CD4-positive, alpha-beta T cell treated with Interleukin-6 at 100 ng/mL for 8 hours (primary cell): ENCODE measurements at places on chromosomes 1 and 21.

- DNase-seq: peak; percentile 53
Measured at GRCh38 chr1:27979151-27979858, 19.5 kb downstream of the XKR8 start.

GRCh38 chr1:162230096-162230495 lies 146.6 kb downstream of the SPATA46 start:
- DNase-seq: no peak

DNA sequence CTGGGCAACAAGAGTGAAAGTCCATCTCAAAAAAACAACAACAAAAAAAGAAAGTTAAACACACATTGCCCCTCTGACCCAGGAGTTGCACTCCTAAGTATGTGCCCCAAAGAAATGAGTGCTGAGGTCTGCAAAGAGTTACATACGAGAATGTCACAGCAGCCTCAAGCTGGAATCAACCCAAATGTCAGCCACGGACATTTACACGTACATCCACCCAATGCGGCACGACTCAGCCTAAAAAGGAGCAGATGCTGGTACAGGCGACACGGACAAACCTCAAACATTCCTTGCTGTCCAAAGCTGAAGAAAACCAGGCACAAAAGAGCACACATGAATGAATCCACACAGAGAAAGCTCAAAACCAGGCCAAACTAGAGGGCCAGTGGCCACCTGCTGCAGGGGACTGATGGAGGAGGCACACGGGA lies 46.8 kb upstream of the ECE1 start:
- no peak for DNase-seq

GRCh38 chr1:32303997-32304622 lies 12.2 kb downstream of the HDAC1 start:
- no peak for DNase-seq

DNA sequence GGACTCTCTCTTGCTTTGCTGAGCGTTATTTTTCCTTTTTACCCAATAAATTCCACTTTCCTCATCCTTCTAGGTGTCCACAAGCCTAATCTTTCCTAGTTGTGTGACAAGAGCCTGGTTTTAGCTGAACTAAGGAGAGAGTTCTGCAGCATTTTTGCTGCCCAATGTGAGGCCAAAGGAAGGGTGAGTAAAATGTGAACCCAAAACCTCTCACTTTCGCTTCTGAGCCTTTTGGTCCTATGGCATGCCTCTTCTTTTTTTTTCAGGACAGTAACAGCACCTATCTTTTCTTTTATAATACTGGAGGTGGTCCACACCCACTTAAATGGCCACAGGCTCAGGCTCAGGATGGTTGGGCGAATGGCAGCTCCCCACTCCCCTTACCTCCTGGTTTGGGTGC lies 111.1 kb downstream of the COP1 start:
- DNase-seq: no peak

GRCh38 chr1:174447866-174448530 lies at the start of gene GPR52:
Gene GPR52, plus strand, starts transcription at chr1:174447964. Its CDS starts 148 bp downstream, at chr1:174448112.
- DNase-seq: no peak
